GM23338 (cell line): ENCODE measurements at places on chromosomes 12 and 14. TPM values are rescaled to one million over a fixed set of nuclear protein-coding genes. Genes with fewer than 3 reads are reported as not detected.
A peak's percentile ranks its signal among the peaks of the same experiment; 100 is the strongest.

MBIP gene
- 24.4 TPM in 2 replicates for total RNA-seq

CD163L1 gene
- total RNA-seq, result 0.14 and 1.6 TPM in 2 replicates

TC2N gene
- total RNA-seq, result 35.0 and 42.1 TPM in 2 replicates

GUCY2C gene
- 1.9 and 3.1 TPM in 2 replicates for total RNA-seq

KRT86 gene
- not detected in 2 replicates for total RNA-seq

SLC5A8 gene
- total RNA-seq, result 0.10 and 0.35 TPM in 2 replicates

TAC3 gene
- total RNA-seq, result 11.9 and 22.0 TPM in 2 replicates

SYNDIG1L gene
- total RNA-seq, result 1.6 and 2.1 TPM in 2 replicates

FOXG1 gene
- total RNA-seq, result 0.10 and 0.12 TPM in 2 replicates

DNA sequence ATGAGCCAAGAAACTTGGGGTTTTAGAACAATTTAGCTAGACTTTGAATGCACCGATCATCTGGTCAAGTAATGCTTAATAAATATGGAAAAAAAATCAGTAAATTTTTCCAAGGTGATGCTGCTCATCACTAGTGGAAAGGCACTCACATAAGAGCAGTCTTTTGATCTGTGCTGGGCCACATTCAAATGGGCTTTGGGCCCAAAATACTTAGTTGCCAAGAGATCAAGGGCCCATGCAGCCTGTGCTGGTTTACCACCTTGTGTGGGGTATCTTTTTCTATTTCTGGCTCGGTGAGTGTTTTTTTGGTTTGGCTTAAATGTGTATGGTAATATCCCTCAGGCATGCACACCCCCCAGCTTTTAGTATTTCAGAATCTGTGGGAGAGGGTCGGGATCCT, 943.2 kb downstream of the TMTC2 start:
- no peak for DNase-seq

- peak; percentile 83 for DNase-seq
Observed at GRCh38 chr14:104150136-104151025, 12.0 kb downstream of the KIF26A start.

DNA sequence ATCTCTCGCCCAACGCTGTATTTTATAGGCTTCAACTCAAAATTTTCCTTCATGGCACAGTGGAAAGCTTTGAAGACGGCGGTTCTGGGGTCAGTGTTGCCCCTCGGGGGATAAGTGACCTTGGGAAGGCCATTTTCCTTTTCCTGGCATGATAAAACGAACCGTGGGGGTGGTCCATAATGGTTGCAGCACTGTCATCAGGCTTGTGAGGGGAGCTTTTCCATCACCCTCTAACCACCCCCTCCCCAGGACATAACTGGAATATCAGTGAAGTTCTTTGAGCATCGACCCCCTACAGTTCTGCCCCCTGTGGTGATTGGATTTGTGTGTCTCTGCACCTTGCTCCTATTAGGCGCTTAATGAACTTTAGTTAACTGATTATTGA, 16.0 kb downstream of the FOS start:
- DNase-seq, result peak; percentile 62

DNA sequence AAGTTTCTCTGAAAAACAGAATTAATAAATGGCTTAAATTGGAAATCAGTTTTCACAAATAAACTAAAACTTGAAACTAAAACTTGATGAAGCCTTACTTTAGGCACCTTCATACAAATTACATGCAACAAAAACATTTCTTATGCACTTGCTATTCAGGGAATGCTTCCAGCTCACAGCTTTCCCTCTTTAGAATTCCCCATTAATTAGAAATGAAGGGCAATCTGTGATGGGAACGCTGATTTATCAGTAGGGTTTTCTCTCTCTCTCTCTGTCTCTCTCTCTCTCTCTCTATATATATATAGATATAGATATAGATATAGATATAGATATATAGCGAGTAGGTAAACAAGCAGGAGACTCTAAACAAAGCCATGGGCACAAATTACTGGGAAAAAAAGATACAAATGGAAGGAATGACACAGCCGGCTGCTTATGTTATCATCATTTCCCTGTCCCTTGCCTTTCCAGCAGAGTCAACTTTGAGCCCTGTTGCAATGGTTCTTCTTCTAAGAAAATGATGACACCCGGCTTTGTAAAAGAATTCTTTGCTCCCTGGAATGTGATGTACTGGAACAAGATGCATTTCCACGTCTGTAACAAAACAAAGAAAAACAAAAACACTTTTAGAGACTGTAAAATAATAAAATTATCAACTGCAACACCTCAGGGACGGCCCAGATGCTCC, 1121.6 kb upstream of the TMEM132C start:
- no peak for DNase-seq

GRCh38 chr14:68109132-68109900, 289.7 kb downstream of the RAD51B start:
- no peak for DNase-seq

DNA sequence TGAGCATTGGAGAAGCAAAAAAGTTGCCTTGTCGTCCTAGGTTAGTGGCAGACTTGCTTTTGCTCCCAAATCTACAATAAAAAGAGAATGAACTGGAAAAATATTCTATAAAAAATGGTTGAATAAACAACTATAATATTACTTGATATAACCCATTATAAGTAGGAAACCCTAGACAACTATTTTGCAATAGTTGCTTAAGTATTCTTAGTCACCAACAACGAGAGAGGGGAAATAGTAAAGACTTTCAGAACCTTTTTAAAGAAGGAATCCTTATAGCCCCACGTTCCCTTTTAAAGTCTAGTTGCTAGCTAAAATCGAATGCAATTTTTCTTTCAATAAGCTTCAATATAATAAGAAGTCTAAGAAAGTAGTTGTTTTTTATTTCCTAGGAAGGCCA, 17.5 kb downstream of the AQP6 start:
- DNase-seq, result no peak

DNA sequence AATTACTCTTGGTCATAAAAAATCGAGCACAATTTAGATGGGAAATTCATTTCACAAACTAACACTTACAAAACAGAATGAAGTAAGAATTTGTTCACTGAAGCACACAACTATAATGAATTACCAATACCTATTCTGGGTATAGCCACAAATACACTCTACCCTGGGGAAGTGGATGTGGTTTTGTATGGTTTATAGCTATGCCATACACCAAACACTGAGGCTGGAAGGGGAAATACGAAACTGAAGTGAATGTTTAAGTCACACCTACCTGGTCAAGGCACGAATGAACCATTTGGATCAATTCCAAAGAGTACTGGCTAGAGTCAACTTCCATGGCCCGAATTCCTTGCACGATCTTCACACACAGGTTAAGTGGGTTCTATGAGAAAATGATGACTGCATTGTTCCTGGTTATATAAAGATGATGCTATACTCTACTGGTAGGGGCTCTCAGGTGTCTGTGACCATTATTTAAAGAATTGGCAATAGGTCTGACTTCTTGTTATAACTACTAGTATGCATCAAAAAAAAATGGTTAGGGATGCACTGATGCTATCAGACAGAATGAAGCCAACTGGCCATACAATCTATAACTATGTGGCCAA, 12.8 kb downstream of the NEK9 start:
- DNase-seq, result no peak

DNA sequence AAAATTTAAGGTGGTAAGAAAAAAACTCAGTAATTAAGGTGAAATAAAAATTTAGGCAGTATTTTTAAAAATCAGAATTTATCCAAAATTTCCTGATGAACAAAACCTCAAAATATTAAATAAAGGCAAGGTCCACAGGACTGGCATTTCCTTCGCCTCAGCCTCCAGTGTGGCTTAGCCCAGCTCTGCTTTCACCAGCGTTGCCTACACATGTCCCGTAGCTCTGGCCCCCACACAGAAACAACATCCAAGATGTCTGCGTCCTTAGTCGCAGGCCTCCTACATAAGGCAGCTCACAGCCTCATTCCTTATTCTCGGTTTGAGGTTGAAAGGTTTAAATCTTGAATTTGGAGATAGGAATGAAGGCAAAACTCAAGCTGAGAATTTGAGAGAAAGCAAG, 274.3 kb downstream of the SYT1 start:
- no peak for DNase-seq

GRCh38 chr14:84465880-84466279, 1064.1 kb upstream of the FLRT2 start:
- DNase-seq, result no peak

GRCh38 chr12:98464190-98464589, 51.2 kb upstream of the TMPO start:
- no peak for DNase-seq

DNA sequence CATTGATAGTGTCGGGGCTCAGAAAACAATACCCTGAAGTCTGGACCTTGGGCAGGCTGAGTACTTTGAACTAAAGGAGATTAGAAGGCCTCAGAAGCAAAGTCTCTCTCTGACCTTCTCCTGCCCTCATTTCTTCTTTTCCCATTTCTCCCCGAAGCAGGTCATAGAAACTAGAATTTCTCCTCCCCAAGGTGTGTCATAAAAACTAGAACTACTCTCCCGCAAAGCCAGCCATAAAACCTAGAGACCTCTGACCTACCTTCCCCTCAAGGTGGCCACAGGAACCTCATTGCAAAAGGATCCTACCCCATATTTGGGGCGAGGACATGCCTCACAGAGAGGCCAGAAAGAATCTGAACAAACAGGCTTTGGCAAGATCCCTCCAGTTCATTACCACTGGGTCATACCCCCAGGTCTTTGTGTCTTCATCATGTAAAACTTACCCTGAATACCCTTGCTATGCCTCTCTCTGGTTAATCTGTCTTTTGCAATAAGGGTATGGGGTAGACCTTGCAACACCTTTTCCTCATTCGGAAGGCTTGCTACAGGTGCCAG, 64.7 kb upstream of the ZFP36L1 start:
- DNase-seq, result no peak
